ENCODE measurements at places on chromosomes 7 and 10.

DNA sequence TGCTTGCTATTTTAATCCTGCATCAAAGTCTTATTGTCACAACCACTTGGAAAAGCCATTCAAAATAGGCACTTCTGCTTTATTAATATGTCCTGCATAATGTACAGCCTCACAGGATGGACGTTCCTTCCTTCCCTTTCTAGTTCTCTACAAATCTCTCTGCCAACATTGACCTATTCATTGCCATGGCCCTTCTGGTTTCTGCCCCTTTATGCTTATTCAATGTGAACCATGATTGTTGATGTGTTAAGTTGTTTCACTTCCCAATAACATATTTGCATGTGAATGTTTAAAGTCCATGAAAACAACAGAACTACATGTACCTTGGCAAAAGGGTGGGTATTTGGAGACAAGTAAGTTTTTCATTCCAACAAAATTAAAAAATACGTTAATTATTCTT, 45.7 kb downstream of the COL28A1 start:
- no peak for DNase-seq

- no peak for DNase-seq
Observed at GRCh38 chr10:107275806-107276205, 111.3 kb upstream of the SORCS1 start.

DNA sequence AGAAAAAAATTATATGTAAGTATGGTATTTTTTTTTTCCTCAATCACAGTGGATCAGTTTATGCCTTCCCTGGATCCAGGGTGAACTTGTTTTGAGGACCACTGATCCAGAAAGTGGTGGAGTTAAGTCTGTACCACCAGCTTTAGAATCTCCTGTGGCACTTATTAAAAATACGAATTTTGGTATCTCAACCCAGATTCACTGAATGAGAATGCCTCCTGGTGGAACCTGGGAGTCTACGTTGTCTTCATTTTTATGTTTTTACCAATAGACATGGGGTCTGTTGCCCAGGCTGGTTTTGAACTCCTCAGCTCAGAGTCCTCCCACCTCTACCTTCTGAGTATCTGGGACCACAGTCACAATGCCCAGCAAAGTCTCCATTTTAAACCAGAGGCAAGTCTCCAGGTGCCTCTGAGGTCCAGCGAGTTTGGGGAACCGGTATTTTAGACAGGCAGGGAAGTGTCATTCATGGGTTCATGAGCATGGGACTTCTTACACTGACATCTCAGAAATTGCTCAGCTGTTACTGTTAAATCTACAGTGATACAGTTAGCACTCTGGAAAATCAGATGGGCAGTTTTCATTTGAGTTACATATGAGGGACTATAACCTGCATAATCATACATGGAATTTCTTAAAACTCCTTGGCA, 200.9 kb downstream of the AUTS2 start:
- no peak for DNase-seq

DNA sequence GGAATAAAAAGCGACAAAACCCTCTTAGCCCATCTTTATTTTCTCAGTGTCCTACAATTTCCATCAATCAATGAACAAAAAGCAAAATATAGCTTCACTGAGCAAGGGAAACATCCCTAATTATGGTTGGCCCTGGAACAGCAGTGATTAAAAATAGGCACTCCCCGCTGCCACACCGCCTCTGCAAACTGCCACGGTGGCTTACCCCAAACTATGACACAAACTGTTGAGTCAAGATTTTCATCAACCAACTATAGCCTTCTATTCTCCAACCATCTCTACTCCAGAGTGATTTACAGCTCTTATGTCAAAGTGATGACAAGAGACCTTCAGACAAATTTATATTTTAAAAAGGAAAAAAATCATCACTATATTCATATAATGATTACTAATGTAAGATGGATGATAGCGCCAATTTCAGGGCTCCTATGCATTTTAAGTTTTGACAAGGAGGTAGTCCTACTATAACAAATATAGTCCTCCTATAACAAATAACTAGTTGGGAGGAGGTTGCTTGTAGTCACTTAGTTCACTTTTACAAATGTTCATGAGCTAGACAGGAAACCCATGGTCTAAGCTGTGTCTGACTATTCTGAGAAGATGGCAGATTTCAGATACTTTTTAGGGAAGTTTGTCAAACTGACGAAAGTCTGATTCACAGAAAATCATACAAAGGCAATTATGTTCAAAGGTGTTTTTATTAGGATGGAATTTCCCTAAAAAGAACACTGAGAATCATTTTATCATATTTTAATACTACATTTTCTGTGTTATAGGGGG, 26.3 kb downstream of the DENND11 start:
- DNase-seq = no peak

GRCh38 chr10:58107506-58107905, 160.2 kb downstream of the IPMK start:
- DNase-seq = no peak

GRCh38 chr7:5647816-5648215, 133.6 kb downstream of the RNF216 start:
- no peak for DNase-seq

GRCh38 chr7:6435486-6436384, 12.0 kb downstream of the DAGLB start:
- DNase-seq = peak; percentile 62

DNA sequence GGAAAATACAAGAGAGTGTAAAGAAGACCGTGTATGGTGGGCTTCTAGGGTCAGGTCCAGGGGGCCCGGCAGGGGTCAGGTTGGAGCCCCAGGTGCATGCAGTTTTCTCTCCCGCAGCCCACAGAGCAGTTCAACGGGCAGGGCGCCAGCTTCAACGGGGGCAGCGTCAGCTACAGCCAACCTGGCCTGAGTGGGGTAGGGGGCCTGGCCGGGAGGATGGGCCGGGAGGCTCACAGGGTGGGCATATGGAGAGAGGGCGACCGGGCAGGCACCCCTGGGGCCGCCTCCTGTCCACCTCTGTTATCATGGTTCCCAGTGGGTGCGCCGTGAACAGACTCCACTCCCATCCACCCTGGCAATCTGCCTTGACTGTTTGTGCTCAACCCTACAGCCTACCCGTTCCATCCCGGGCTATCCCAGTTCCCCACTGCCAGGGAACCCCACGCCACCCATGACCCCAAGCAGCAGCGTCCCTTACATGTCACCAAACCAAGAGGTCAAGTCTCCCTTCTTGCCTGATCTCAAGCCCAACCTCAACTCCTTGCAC, 11.5 kb downstream of the ZMIZ2 start:
- DNase-seq = no peak

GRCh38 chr10:101022967-101023705, 7.8 kb downstream of the PDZD7 start:
- DNase-seq = no peak

DNA sequence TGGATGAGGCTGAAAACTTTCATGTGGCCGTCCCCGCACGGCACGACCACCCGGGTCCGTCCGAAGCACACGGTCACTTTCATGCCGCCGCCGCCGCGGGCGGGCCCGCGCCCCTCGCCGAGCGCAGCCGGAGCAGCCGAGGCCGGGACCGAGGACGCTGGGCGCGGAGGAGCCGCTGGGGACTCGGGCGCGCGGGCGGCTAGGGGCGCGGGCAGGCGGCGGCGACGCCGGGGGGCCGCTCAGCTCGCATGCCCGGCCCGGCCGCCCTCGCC, 247 bp downstream of the PARD3 start:
- DNase-seq = no peak

All from glomerular endothelial cell (primary cell).